Activated CD4-positive, alpha-beta T cell treated with anti-CD3 and anti-CD28 coated beads, Interleukin-2, amount 10 ng/mL, durations not matched to agents 7 days and 5 days (primary cell): ENCODE measurements at places on chromosomes 4 and X. TPM values are rescaled to one million over a fixed set of nuclear protein-coding genes. Genes with fewer than 3 reads are reported as not detected.

DNA sequence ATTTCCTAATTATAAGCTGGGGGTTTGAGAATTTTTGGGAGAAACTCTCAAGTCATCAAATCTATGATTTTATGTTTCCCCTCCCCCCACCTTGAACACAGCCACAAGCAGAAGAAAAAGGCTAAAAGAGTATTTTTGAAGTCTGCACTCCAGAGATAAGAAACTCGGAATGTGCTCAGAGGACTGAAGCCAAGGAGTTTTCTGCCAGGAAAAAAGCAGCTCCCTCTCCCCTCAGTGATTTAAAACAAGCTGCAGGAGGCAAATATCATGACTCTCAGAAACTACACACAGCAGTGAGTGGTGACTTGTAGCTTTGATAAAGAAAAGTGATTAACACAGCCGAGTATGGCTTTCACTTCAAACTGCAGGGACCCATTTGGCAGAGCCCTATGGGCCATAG is 800.2 kb upstream of the FTHL17 start:
- H3K36me3 ChIP-seq: no peaks in the 10 kb centered on the region
- H3K27ac ChIP-seq: no peak overlapping the region
- DNase-seq: no peak
- no peaks in the 10 kb centered on the region for H3K27me3 ChIP-seq

The AKAP4 gene
- not detected for total RNA-seq

The GAGE12E gene
- total RNA-seq: not detected

- peaks cover 2% of the 10 kb centered on the region for H3K27me3 ChIP-seq
- H3K36me3 ChIP-seq: no peaks in the 10 kb centered on the region
- DNase-seq: no peak
- no peak overlapping the region for H3K27ac ChIP-seq
Observed at GRCh38 chrX:69389101-69389501, 115.0 kb upstream of the NALF2 start.

- H3K4me1 ChIP-seq: no peaks in the 10 kb centered on the region
- no peaks in the 10 kb centered on the region for H3K27me3 ChIP-seq
- no peak overlapping the region for H3K4me3 ChIP-seq
- no peak overlapping the region for H3K27ac ChIP-seq
- DNase-seq: no peak
Observed at GRCh38 chrX:22021751-22022324, 10.3 kb upstream of the PHEX start.

GRCh38 chrX:7102119-7102518 is 45.4 kb upstream of the STS start:
- peaks cover 30% of the 10 kb centered on the region for H3K36me3 ChIP-seq
- H3K27ac ChIP-seq: no peak overlapping the region
- DNase-seq: no peak
- no peaks in the 10 kb centered on the region for H3K27me3 ChIP-seq
- no peaks in the 10 kb centered on the region for H3K4me1 ChIP-seq

The FAM236C gene
- not detected for total RNA-seq
